Dorsolateral prefrontal cortex (tissue), 122 donors: ENCODE measurements at places on chromosomes 4 and X.

GRCh38 chrX:40953369-40953768 lies 131.9 kb upstream of the USP9X start:
- no peak for DNase-seq

GRCh38 chr4:159042097-159042605 lies 60.7 kb upstream of the RAPGEF2 start:
- no peak for DNase-seq

DNA sequence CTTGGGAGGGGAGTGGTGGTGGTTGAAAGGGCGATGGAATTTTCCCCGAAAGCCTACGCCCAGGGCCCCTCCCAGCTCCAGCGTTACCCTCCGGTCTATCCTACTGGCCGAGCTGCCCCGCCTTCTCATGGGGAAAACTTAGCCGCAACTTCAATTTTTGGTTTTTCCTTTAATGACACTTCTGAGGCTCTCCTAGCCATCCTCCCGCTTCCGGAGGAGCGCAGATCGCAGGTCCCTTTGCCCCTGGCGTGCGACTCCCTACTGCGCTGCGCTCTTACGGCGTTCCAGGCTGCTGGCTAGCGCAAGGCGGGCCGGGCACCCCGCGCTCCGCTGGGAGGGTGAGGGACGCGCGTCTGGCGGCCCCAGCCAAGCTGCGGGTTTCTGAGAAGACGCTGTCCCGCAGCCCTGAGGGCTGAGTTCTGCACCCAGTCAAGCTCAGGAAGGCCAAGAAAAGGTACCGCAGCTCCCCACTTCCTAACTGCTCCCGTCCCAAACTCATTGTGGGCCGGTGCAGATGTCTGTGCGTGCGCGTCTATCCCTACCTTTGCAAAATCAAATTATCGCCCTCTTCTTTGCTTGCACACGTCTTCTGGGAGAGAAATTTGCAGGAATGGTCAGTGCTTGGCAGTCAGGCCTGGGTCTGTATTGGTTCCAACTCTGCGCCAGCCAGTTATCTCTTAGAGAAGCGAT lies 533 bp downstream of the IL15 start:
- no peak for DNase-seq

GRCh38 chrX:47849778-47850177 lies 13.1 kb downstream of the ZNF81 start:
- no peak for DNase-seq

GRCh38 chr4:128796934-128797333 lies 12.6 kb upstream of the JADE1 start:
- no peak for DNase-seq

GRCh38 chrX:42992199-42992943 lies 214.4 kb upstream of the PPP1R2C start:
- DNase-seq = no peak

GRCh38 chr4:13081830-13082229 lies 402.3 kb downstream of the RAB28 start:
- DNase-seq = no peak
